GM23248 (cell line): ENCODE measurements at places on chromosomes 13 and 19.

DNA sequence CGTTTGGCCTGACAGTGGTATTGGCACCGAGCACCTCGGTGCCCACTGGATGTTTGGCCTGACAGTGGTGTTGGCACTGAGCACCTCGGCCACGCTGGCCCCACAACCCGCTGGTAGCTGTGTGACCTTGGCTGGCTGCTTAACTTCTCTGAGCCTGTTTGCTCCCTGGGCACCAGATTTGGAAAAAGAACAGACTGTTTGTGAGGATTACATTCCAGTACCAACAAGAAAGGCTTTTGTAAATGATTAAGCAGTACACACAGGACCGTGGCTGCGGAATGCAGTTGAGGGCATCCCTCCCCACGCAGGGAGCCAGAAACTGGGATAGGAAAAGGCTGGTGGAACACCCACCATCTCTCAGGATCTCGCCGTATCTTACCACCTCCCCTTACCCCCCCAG lies 31.9 kb downstream of the SLC25A42 start:
- no peak for DNase-seq

GRCh38 chr13:46639033-46639981 lies 86.3 kb downstream of the LRCH1 start:
- DNase-seq, result no peak

GRCh38 chr13:43787518-43787891 lies 733 bp upstream of the ENOX1 start:
- DNase-seq, result peak; percentile 9

DNA sequence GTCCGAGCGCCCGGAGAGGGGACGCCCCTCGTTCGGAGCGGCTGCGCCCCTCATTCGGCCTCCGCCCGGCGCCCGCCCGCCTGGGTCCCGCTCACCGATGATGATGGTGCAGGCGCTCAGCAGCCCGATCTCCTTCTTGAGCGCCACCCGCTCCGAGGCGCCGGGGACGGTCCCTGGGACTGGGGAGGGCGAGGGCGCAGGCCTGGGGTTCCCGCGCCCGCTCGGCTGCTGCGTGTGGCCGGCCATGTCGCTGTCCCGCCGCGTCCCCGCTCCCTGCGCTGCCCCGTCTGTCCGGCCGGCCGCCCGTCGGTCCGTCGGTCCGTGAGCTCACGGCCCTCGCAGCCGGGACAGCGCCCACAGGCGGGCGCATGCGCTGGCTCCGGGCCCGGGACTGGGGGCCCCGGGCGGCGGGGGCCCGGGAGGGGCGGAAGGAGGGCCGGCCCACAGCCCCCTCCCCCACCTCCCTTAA lies at the start of gene SLC7A10:
Gene SLC7A10 (minus strand): TSS at position 393 of the 469 bp plus-strand sequence. CDS start 147 bp downstream, at position 246.
- DNase-seq, result peak; percentile 25
